Activated T-cell treated with anti-CD3 and anti-CD28 coated beads, Interleukin-2, amount 50 U/mL, for 48 hours (primary cell): ENCODE measurements at places on chromosomes 3 and 15.

GRCh38 chr3:125470671-125471070, 49.3 kb downstream of the SNX4 start:
- DNase-seq, result no peak

DNA sequence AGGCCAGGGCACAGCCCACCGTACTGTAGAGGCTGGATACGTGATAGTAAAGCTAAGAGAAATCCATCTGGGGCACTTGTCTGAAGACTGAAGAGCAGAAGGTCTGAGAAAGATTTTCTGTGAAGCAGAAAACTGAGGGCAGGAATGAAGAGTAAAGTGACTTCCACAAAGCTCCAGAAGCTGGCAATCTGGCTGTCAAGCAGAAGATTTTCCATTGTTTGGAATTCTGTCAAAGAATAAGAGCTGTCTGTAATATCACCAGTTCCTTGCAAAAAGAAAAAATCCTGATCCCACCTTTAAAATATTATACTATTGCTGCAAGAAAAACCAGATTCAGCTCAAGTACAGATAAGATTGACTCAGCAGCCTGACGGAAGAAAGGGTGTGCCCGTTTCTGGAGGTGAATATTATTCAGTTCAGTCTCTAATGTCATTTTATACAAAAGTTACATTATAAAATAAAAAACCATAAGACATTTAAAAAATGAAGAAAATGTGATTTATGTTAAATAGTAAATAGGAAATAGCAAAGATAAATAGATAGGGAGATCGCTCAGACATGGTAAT, 550.4 kb upstream of the SGO1 start:
- DNase-seq, result no peak

GRCh38 chr3:61926923-61927322, 365.6 kb downstream of the PTPRG start:
- DNase-seq, result no peak

DNA sequence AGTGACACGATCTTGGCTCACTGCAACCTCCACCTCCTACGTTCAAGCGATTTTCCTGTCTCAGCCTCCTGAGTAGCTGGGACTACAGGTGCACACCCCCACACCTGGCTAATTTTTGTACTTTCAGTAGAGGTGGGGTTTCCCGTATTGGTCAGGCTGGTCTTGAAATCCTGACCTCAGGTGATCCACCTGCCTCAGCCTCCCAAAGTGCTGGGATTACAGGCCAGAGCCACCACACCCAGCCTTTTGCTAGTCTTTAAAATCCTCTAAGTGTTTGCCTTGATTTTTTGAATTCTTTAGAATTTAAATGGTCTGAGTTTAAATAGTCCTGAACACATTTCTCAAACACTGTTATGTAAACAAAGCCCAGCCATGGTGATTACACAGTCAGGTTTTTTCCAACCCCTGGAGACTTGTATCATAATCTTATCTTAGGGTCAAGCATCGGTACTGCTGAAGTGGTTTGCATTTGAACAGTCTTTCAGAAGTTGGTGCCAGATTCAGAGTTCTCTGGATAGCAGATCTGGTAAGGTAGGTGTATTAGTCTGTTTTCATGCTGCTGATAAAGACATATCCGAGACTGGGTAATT, 28.2 kb upstream of the PIAS1 start:
- DNase-seq, result no peak

DNA sequence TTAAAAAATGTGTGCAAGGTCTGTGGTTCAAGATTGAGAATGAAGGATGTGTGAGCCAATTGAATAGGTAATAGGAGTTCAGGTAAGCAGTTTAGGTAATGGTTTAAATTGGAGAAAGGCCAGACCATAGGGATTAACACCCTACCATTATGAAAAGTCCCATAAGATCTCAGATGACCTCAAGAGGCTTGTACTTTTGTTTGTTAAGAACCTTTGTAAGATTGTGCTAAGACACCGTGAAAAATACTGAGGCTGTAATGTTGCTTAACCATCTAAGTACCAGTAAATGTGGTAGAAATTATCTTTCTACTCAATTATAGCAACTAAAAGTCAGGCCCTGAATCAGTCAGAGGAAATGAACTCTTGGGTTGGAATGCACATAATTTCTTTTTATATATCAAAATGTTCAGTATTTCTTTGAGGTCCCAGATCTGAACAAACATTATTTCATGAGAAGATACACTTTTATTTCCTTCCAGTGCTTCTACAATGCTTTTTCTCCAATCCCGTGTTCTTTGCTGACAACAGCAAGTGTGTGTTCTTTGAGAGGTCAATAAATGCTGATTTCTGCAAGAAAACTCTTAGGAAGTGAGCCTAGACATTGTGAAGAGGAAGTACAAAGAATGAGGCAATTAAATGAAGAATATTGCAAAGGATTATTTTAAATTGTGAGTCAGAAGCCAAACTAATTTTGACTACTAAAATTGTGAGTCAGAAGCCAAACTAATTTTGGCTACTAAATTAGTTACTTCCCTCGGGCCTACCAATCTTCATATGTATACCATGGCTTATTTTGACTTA, 66.4 kb downstream of the TCF12 start:
- no peak for DNase-seq

- no peak for DNase-seq
These were observed 1.3 kb downstream of the FXR1 start for GRCh38 chr3:180913581-180914404.

DNA sequence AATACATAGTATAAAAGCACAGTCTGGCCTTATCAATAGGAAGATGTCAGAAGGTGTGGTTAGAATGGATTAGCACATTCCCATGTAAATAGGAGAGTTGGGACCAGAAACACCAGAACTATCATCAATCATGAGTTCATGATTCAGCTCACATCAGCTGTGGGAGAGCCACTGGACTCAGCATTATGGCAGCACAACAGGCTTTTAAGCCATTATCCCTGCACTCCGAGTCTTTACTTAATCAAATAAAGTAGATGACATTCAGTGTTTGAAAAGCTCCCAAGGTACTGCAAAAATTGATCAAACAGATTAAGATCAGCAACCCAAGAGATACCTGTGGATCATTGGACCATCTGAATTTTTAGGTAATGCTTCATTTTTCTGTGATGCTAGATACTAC, 24.7 kb downstream of the PARP14 start:
- no peak for DNase-seq

GRCh38 chr3:100226712-100227429, 33.9 kb upstream of the TBC1D23 start:
- DNase-seq, result no peak

GRCh38 chr3:196193736-196194541, 17.3 kb downstream of the ZDHHC19 start:
- DNase-seq, result no peak

DNA sequence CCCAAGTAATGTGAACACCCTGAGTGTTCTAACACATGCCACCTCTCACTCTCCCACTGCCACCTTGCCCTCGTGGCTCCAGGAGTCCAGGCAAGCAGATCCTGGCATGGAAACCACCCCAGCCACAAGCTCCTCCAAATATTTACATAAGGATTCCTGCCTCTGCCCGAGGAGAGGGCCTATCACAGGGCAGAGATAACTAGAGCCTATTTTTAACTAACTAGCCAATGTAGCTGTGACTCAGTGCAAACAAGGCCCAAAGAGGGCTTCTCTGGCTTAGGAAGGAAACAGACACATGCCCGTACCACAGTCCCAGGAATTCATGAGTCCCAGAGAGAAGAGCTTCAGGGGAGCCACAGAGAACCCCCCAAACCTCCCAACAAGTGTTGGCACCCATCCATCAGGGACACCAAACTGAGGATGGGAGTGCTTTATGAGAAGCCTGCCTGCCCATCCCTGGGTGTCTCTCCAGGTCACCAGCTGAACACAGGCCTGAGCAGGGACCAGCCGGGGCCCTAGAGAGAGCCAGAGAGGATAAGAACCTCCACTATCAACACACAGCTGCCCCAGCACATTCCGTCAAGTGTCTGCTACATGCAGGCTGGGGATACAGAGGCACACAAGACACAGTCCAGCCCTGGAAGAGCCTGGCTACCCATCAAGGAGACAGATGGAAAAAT, 9.2 kb downstream of the FYCO1 start:
- DNase-seq, result no peak

GRCh38 chr3:61638741-61639140, 77.4 kb downstream of the PTPRG start:
- DNase-seq, result no peak

DNA sequence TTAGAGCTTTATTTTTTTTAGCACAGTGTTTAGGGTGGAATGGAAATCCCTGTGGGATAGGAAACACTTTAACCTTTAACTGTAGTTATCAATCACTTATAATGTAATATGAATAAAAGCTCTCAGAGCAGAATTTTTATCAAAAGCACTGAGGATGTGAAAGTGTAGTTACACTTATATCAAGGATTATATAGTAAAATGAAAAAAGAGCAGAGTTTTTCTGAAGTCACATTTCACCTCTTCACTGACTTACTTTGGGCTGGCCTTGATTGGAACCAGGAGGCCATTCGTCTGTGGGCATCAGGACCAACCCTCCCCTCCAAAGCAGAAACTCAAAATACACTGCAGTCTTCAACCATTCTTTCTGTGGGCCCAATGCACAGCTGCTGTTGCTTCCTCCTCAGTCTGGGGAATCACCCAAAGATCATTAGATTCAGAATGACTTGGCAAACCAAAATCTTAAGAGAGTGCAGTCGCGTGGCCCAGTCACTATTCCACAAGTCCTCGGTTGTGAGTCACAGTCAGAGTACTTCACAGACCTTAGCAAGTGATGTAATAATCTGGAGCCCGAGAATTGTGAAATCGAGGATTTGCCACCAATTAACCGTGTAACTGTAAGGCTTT, 132.6 kb upstream of the COL8A1 start:
- peak; percentile 38 for DNase-seq
